ENCODE measurements at places on chromosomes 3 and 15.

DNA sequence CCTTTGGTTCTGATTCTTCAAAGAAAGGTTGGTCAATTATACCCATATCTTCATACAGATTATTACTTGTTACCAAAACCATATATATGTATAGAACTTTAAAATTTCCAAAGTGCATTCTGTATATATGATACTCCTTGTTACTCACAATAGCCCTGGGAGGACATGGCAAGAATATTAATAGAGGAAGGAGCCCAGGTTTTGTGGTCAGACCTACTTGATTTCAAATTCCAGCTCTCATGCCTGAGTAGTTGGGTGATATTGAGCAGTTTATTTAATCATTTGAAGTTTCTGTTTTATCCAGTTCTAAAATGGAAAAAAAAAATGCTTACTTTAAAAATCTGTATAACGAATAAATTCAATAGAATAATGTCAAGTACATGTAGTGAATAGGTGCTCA is 2.5 kb downstream of the IL1RAP start:
- DNase-seq, result no peak

GRCh38 chr3:112379020-112379690 is 46.2 kb downstream of the CD200 start:
- DNase-seq, result no peak

GRCh38 chr3:73789825-73790444 is 165.2 kb upstream of the PDZRN3 start:
- DNase-seq, result no peak

DNA sequence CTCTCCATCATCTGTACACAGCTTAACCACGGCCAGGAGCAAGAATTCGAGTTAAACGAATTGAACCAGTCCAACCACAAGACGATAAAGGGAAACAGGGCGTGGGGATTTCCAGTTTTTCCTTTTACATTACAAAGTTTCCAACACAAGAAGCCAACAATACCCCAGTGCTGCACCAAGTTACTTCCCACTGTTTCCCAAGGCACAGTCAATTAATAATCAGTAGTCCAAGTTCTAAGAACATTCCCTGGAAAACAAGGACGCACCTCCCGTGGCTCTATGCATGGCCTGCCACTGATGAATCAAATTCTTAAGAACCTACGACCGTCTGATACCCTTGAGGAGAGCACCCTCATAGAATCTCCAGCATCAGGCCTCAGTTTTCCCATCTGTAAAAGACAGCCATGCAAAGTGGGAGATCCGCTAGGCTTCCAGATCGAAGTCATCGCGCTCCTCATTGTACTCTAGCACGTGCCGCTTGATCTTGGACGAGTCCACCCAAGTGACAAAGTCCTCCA is 774 bp downstream of the IMP3 start:
- DNase-seq, result no peak

DNA sequence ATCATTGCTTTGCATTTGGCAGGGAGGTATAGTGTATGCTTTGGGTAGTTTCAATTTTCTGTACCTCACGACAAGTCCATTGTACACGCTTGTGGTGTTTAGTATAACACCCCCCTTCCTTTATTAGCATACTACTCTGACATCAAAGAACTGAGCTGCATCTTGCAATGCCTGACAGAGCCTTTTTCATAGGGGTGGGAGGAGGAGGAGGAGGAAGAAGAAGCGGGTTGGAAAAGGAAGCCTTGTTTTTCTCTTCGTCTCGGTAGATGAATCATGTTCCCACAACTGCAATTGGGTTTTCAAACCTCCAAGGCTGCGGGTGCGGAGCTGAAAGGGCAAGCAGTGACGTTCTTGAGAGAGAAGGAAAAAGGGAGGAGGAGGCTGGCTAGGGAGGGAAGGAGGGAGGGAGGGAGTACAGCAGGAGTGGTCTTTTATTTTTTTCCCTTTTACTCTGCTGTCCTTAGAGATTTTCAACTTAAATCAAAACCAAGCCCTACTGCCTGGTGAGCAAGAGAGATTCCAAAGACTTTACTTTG is 175.7 kb downstream of the KLHL25 start:
- no peak for DNase-seq

GRCh38 chr3:107239703-107240102 is 137.5 kb upstream of the CCDC54 start:
- no peak for DNase-seq

Data from retinal pigment epithelial cell (primary cell).